Glomerular endothelial cell (primary cell): ENCODE measurements at places on chromosomes 13 and 19.

GRCh38 chr19:35908010-35908441, at the start of gene TYROBP:
Gene TYROBP, minus strand, starts transcription at chr19:35908295. Its CDS starts 67 bp downstream, at chr19:35908228.
- DNase-seq = no peak

DNA sequence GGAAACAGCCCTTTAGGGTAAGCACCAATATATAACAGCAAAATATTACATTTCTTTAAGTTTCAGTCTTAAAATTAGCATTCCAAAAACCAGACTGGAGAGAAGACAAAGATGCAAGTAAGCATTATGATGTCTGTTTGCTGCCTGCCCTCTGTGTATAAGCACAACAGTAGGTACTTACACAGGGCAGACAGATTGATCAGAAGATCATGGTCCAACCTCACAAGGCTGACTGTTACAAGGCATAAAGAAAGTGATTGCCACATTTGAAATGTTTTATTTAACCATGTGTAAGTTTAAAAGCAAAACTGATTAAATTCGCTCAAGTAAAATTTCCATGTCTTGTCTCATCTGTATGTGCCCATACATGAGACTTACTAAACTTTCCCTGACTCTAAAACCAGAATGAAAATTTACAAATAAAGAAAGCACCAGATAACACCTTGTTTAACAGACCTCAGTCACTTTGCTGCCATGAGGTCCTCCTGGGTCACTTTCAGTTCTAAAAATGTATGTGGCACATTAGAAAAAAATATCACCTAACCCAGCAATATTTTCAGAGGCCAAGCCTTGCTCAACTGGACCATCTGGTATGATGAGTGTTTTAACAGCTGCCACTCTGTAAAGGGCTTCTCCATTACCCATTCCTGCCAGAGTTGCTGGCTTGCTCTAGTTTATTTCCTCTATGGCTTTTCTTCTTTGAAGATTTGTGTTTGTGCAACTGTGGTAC, 297.0 kb downstream of the RBM26 start:
- DNase-seq = no peak

- DNase-seq = no peak
Observed at GRCh38 chr13:26847281-26847680, 86.7 kb upstream of the GPR12 start.

GRCh38 chr19:13207846-13208671, 57.8 kb downstream of the IER2 start:
- DNase-seq = no peak

DNA sequence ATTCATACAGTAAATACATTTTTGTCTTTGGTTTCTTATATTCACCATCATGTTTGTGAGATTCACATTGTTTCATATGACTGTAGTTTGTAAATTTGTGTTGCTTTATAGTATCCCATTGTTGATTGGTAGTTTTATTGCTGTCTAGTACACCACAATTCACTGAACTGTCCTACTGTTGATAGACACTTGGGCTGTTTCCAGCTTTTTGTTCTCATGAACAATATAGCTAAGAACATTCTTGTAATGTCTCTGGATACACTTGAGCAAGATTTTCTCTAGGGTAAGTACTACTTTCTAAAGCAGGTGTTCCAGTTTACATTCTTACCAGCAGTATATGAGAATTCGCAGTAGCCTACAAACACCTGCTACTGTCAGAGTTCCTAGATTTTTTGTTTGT, 37.8 kb downstream of the SKA3 start:
- DNase-seq = no peak

DNA sequence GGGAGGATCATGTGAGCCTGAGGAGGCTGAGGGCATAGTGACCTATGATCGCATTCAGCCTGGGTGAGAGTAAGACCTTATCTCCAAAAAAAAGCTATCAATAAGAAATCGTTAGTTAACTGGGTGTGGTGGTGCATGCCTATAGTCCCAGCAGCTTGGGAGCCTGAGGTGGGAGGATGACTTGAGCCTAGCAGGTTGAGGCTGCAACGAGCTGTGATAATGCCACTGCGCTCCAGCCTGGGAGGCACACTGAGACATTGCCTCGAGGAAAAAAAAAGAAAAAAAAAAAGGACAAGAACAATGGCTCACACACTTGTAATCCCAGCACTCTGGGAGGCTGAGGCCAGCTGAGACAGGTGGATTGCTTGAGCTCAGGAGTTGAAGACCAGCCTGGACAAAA, 16.2 kb downstream of the PSPC1 start:
- DNase-seq = no peak

GRCh38 chr19:7858109-7858770, 15.9 kb downstream of the PRR36 start:
- DNase-seq = no peak

DNA sequence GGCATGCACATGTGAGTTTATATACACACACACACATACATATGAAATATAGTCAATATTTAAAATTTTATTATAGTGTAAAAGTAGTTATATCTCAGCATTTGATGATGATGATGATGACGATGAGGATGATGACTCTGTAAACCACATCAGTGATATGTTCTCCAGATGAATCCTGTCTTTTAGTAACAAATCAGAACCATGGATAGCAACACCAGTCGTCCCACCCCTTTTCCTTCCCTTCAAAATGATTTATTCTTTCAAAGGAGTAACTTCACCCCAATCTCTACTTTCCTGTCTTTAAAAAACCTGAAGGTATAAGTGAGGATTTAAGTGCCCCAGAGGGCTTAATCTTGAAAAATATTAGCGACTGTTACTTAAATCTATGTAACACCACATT, 74.1 kb downstream of the DCLK1 start:
- no peak for DNase-seq

DNA sequence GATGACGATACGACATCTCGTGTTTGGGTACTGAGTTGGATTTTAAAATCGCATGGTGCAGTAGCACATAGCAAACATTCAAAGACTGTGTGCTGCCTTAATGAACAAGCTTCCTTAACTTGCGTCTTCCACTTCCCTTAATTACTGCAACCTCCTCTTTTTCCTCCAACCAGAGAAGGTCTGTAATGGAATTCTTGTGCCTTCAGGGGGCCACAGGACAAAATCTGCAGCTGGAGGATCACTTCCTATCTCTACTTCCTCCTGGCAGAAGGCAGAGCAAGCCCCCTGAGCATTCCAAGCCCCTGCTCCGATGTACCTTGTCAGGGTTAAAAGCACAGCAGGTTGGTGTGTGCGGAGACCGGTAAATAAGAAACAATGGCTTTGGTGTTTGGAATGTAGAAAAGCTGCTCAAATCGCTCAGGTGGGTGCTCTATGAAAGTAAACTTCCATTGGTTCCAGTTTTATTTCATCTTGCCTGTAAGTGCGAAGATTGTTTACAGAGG, 151.3 kb upstream of the UQCRFS1 start:
- no peak for DNase-seq

DNA sequence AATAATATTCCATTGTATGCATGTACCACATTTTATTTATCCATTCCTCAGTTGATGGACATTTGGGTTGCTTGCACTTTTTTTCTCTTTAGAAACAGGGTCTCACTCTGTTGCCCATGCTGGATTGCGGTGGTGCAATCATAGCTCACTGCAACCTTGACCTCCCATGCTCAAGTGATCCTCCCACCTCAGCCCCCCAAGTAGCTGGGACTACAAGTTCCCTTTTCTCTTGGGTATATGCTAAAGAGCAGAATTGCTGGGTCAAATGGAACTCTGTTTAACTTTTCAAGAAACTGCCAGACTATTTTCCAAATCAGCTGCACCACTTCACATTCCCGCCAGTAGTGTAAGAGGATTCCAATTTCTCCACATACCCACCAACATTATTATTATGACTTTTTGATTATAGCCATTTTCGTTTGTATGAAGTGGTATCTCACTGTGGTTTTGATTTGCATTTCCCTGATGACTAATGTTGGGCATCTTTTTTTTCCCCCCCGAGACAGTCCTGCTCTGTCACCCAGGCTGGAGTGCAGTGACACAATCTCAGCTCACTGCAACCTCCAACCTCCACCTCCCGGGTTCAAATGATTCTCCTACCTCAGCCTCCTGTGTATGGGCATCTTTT, 7.6 kb upstream of the IPO5 start:
- DNase-seq = no peak

GRCh38 chr13:32381539-32381938, 46.4 kb downstream of the N4BP2L1 start:
- DNase-seq = no peak

- DNase-seq = no peak
Observed at GRCh38 chr13:98505217-98505616, 71.7 kb downstream of the STK24 start.

DNA sequence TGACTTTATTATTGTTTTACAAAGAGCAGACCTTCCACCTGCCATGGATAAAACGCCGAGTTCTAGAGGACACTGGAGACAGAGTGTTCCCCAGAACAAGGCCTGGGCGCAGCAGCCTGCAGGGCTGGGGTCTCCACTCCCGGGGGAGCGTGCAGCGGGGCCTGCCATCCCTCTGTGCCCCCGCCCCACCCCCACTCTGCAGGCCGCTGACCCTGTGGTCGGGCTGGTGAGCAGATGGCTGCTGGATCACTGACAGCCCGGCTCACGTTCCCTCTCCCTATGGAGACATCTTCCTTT, 8.6 kb upstream of the PTBP1 start:
- no peak for DNase-seq

- DNase-seq = peak; percentile 88
Observed at GRCh38 chr19:11091703-11092153, 2.5 kb downstream of the LDLR start.

GRCh38 chr19:35261356-35262100, 7.2 kb upstream of the USF2 start:
- DNase-seq = no peak
